NCI-H2171 treated with DMSO at 0.1 percent for 48 hours (cell line): ENCODE measurements at places on chromosomes 1 and 21.

GRCh38 chr1:75129983-75130789 is 4.0 kb upstream of the LHX8 start:
- DNase-seq = no peak

- no peak for DNase-seq
Observed at GRCh38 chr1:25548601-25549000, 5.2 kb downstream of the LDLRAP1 start.

- no peak for DNase-seq
Observed at GRCh38 chr1:53627666-53628065, 111.3 kb downstream of the GLIS1 start.

- DNase-seq = peak; percentile 74
Observed at GRCh38 chr1:155598842-155599331, 11.1 kb upstream of the MSTO1 start.

- no peak for DNase-seq
Observed at GRCh38 chr21:46219591-46220239, 8.9 kb downstream of the LSS start.

DNA sequence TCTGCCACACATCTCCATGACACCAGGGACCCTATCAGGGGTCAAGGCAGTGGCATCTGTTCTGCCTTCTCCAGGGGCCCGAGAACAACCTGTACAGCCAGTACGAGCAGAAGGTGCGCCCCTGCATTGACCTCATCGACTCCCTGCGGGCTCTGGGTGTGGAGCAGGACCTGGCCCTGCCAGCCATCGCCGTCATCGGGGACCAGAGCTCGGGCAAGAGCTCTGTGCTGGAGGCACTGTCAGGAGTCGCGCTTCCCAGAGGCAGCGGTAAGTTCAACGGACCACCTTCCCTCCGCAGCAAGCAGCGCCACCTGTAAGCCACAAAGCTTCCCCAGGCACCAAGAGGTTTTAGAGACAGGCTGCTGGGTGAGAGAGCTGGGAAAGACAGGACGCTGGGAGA is 15.9 kb downstream of the MX2 start:
- no peak for DNase-seq

DNA sequence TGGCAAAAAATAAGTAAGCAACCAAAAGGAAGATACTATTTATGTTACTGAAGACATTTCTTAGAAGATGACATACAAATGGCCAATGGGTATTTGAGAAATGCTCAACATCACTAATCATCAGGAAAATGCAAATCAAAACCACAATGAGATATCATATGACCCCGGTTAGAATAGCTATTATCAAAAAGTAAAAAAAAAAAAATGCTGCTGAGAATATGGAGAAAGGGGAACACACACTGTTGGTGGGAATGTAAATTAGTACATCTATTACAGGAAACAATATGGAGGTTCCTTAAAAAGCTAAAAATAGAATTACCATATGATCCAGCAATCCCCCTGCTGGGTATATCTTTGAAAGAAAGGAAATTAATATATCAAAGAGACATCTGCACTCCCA is 34.3 kb upstream of the CREG1 start:
- no peak for DNase-seq

DNA sequence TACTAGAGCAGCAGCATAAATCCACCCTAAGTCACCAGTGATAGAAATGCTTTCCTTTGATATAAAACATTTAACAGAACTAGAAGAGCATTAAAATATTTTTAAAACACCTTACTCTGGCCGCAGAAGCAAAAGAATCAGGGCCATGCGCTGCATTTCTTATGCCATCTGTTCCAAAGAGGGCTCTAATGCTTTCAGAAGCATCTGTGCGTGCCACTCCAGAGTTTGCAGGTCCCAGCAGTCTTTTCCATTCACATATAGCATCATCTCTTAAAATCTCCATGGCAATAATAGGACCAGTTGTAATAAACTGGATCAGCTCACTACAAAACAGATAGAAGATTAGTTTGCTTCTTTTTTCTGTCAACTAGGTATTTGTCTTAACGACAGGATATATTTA is 69.2 kb downstream of the NME7 start:
- peak; percentile 96 for DNase-seq

- DNase-seq = no peak
Observed at GRCh38 chr1:111442457-111442856, 6.6 kb downstream of the WDR77 start.

- DNase-seq = peak; percentile 53
Observed at GRCh38 chr1:2555634-2556276, 416 bp upstream of the TNFRSF14 start.

DNA sequence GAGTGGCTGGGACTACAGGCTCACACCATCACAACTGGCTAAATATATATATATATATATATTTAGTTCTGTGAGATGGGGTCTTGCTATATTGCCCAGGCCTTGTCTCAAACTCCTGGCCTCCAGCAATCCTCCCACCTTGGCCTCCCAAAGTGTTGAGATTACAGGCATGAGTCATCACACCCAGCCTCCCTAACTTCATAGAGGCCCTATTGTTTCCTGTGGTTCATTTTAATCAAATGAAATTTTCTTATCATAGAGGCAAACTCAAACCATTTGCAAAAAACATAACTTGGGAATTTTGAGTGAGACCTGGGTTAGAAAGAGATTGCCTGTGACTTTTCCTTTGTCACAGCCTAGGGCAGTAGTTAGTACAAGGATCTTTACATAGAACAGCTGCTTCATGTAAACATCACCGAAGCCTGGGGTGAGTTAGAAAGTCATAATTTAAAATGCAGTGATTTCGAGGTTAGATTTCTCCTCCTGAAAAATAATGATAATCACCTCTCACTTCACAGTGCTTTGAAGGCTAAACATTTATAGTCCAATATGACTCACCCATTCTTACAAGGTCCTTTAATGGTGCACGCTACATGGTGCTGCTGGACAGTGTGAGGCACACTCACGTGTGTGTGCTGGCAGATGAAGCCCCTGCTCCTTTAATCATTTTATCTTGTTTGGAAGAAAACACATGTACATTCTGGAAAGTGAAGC is 188.9 kb downstream of the RHOU start:
- no peak for DNase-seq

DNA sequence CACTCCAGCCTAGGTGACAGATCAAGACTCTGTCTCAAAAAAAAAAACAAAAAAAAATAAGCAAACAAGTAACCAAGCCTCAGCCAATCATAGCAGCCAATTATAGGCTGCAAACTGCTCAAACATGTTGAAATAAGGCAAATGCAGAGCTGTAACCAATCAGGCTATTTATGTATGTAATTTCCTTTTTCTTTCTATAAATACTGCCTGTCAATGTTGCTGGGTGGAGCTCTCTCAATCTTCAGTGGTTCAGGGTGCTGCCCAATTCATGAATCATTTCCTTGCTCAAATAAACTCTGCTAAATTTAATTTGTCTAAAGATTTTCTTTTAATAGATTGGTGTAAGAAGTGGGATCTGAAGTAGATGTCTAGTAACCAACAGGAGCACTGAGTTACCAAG is 11.6 kb upstream of the CD1D start:
- no peak for DNase-seq

GRCh38 chr1:47841356-47841755 is 155.8 kb downstream of the TRABD2B start:
- no peak for DNase-seq
